ENCODE measurements at places on chromosomes 3 and 15. TPM values are rescaled to one million over a fixed set of nuclear protein-coding genes. Genes with fewer than 3 reads are reported as not detected.

DNA sequence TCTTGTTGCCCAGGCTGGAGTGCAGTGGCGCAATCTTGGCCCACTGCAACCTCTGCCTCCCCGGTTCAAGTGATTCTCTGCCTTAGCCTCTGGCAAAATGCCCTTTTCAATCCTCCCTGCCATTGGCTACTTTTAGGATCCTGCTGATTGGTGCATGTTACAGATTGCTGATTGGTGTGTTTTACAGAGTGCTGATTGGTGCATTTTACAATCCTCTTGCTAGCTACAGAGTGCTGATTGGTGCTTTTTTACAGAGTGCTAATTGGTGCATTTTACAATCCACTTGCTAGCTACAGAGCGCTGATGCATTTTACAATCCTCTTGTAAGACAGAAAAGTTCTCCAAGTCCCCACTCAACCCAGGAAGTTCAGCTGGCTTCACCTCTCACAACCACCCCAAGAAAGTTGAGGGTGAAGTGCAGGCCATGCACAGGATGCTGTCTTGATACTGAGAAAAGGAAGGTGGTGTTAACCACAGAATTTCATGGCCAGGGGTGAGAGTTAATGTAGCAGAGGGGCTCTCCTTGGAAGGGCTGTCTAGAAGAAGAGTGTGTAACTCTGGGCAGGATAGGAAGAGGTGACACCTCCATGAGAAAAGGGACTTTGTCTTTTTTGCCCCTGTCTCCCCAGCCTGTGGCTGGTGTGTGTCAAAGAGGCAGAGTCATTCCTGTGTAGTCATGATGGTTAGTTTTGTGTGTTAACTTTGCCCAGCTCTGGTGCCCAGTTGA is 145.9 kb downstream of the APBA2 start:
- DNase-seq, result no peak

DNA sequence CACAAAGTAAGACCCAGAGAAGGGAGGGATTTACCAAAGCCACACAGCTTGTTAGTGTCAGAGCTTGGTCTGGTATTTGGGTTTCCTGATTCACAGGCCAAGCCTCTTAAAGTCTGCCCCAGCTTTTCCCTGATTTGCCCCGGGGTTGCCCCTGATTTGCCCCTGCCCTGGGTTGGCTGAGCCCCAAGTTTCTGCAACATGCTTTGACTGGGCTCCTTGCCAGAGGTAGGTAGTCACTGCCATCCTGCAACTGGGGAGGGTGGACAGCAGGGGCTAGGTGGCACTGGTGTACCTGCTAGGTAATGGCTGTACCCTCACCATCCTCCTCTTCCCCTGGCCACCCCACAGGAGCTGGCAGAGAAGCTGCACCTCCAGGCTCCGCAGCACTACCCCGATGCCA is 2.5 kb downstream of the MPI start:
- no peak for DNase-seq

GRCh38 chr3:35028157-35028556 is 611.2 kb upstream of the ARPP21 start:
- no peak for DNase-seq

DNA sequence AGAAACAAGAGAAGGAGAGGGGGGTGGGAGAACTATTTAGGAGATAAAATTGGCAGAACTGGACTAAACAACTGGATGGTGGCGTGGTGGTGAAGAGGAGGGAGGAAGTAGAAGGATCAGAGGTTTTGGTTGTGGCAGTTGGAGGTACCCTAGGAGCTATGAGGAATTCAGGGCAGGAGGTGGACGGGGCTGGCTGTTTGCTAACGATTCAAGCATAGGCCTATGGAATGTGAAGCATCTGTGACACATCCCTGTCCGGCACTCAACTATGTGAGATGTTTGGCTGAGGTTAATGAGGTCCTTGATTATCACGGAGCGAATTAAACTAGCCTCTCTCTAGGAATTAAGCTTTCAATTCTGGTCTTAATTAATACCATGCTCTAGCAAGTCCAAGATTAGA is 13.5 kb downstream of the TARS3 start:
- DNase-seq, result peak; percentile 39

GRCh38 chr3:105284876-105285275 is 81.8 kb upstream of the ALCAM start:
- no peak for DNase-seq

- DNase-seq, result no peak
Measured at GRCh38 chr15:79978655-79979514, 7.9 kb upstream of the BCL2A1 start.

GRCh38 chr15:51363383-51363782 is 21.9 kb downstream of the GLDN start:
- no peak for DNase-seq

GRCh38 chr3:105845488-105845887 is 23.3 kb downstream of the CBLB start:
- DNase-seq, result no peak

DNA sequence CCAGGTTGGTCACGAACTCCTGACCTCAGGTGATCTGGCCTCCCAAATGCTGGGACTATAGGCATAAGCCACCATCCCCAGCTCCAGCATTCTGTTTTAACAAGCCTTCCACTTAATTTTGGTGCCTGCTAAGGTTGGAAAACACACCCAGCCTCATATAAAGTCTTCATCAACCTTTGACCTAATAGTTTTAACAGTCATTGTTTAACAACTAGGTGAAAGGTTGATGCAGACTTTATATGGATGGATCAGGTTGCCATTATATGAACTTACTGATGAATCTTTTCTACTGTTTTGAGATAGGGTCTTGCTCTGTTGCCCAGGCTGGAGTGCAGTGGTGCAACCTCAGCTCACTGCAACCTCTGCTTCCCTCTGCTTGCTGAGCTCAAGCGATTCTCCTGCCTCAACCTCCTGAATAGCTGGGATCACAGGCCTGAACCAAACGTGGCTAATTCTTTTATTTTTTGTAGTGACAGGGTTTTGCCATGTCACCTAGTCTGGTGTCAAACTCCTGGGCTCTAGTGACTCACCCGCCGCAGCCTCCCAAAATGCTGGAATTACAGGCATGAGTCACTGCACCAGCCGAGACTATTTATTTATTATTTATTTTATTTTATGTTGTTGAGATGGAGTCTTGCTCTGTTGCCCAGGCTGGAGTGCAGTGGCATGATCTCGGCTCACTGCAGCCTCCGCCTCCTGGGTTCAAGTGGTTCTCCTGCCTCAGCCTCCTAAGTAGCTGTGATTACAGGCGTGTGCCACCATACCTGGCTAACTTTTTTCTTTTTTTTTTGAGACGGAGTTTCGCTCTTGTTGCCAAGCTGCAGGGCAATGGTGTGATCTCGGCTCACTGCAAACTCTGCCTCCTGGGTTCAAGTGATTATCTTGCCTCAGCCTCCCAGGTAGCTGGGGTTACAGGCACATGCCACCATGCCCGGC is 3.1 kb upstream of the RPAP1 start:
- no peak for DNase-seq

DNA sequence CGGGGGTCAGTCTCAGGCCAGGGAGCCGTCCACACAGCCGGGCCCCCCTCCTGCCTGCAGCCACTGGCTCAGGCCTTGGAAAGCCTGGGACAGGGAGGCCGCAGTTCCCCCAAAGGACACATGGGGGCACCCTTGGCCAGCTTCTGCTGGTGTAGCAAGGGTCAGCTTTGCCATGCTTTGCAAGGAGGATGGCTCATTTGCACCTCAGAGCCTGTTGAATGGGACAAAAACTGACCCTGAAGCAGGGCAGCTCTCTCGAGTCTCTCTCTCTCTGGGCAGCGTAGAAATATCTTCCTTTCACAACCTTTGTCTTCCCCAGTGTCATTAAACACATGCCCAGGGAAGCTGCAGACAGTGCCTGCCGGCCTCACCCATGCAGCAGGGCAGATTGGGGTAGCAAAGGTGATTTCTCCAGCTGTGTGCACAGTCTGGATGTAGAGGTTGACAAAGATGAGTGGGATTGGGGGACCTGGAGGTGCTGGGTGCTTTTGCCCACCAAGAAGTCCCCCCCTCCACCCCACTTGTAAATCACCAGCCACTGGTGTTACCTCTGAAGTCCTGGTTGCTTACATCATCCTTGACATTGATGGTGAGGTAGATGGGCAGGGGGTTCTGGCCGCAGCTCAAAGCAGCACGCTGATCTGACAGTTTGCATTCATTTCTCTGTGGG is 17.4 kb upstream of the EHD4 start:
- peak; percentile 66 for DNase-seq

Gene WDR93
- polyA plus RNA-seq, result 0.10 TPM

Gene SH2D7
- polyA plus RNA-seq, result not detected

Gene FOXB1
- polyA plus RNA-seq, result not detected

Gene TFG
- polyA plus RNA-seq, result 152 TPM

Gene MEIS2
- polyA plus RNA-seq, result 8.0 TPM

Gene CPA3
- not detected for polyA plus RNA-seq

Gene ATP13A5
- polyA plus RNA-seq, result not detected
